ENCODE measurements at places on chromosomes 4 and X.

DNA sequence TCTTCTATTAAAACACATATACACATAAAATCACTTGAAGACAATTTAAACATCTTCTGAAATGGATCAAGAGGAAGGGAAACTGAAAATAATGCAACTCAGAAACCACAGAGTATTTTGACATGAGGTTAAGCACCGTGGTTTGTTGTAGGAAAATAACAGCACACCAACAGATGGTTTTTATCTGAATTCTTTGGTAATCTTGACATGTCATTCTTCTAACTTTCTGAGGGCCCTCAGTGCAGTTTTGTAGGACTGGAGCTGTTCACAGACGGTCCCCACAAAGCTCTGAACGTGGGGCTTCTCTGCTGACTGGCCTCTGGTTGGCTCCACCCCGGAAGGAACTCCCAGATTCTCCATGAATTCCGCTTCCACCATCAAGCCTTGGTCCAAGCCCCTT is 16.0 kb upstream of the TLR8 start:
- peak; percentile 63 for DNase-seq

DNA sequence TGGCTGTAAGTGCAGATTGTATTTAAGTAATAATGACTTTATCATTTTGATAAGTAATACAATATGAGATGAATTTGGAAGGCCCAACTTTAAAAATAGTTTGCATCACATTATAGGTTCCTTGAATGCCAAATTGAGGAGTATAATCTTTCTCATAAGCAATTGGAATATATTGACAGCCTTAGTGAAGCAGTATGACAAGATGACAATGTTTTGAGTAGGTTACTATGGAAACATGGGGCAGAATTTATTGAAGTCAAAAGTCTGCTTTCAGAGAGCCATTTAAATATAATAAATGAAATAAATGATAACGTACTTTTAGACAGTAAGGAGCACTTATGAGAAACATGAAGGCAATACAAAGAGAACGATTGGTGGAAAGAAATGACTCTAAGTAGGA is 776.4 kb downstream of the TECRL start:
- DNase-seq: no peak

- no peak for DNase-seq
Observed at GRCh38 chr4:73221734-73222133, 36.9 kb downstream of the ANKRD17 start.

GRCh38 chrX:100085846-100086245 is 324.2 kb downstream of the PCDH19 start:
- DNase-seq: no peak

DNA sequence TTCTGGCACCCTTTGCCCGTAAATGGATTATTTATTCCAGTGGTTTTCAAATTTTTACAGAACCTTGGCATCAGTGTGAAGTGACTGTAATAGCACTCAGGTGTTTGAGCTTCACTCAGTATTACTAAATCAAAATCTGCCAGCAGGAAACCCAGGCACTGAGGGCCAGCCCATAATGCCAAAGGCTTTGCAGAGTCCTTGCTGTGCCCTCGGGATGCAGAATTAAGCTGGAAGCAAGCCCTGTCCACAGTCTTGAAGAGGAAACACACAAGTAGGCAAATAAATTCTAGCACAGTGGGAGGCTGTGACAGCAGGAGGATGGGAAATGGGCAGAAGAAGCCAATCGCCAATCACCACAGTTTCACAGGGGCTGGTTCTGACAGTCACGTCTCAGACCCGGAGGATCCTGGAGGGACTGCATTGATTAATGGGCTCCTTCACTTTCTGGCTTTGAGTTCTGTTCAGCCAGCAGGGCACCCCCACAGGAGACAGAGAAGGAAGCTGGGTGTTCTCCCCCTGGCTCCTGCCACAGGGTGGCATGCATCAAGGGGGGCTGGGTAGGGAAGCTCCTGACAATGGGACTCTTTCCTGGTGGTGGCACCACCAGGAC is 138.8 kb downstream of the MTNR1A start:
- no peak for DNase-seq

- no peak for DNase-seq
Observed at GRCh38 chrX:6661736-6662135, 126.8 kb upstream of the VCX3A start.

DNA sequence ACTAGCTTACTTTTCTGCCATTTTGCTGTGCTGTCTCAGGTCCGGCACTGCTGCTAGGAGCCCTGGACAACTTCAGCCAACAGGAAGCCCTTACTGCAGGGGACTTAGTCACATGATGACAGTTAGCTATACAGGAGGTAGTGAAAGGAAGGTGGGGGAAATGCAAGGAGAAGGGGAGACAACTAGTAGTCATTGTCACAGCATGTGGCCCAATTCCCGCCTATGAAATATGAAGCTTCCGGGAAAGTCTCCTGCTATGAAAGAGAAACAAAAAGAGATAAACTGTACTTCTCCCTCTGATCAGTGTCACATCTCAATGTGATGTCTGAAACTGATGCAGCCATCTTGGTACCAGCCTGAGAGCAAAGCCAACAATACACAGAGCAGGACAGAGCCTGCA is 71.6 kb downstream of the AMELX start:
- DNase-seq: no peak

- no peak for DNase-seq
Observed at GRCh38 chr4:37884855-37885487, 5.9 kb upstream of the TBC1D1 start.

DNA sequence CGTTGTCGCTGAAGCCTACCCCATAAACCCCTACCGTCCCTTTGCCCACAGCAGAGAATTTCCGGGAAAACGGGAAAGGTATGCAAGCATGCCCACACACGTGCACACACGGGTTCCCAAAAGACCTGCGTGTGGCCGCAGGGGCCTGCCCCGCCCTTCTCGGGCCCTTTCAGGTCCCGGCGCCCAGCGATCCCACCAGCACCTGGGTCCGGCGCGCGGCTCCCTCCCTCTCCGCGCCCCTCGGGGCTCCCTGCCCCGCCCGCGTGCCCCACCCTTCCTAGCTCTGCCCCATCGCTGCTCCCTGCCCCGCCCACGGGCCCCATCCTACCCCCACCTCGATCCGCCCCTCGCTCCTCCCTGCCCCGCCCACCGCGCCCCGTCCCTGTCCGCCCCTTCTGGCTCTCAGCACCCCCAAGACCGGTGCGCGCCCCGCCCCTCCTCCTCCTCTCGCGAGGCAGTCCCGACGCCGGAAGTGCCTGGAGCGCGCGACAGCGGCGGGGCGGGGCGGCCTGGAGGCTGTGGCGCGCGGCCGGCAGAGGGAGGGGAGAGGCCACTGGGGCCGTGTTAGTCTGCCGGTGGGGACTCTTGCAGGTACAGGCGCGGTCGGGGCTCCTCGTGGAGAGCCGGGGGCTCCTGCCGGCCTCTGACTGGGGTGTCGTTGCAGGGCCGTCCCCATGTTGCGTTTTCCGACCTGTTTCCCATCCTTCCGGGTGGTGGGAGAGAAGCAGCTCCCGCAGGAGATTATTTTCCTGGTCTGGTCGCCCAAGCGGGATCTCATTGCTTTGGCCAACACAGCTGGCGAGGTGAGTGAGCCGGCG is at the start of gene ANAPC4:
Gene ANAPC4, plus strand, starts transcription at position 510 of the 818 bp plus-strand sequence. Its CDS starts 165 bp downstream, at position 675.
- peak; percentile 96 for DNase-seq

GRCh38 chrX:70504772-70505450 is 60.3 kb downstream of the DLG3 start:
- DNase-seq: no peak

DNA sequence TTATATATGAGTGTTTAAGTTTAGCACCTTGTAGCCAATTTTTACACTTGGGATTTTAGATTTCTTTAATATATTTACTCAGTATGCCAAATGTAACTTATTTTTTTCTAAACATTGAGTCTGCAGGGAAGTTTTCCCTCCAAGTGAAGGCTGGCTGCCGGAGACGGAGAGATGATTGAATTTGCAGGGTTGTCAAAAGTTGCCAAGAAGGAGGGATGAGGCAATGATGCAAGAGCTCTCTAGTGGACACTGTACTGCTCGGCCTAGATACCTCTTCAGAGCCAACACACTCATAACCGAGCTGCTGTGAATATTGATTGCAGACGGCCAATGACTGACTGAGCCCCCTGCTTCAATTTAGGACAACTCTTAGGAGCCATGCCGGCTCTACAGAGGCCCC is 318.6 kb upstream of the CASK start:
- no peak for DNase-seq

- DNase-seq: no peak
Observed at GRCh38 chr4:149719806-149720205, 95.8 kb downstream of the IQCM start.

GRCh38 chrX:108438110-108438623 is at the start of gene COL4A6:
TSS of gene COL4A6 (minus strand) at chrX:108438422. CDS start at chrX:108438196, 226 bp downstream.
- DNase-seq: no peak

DNA sequence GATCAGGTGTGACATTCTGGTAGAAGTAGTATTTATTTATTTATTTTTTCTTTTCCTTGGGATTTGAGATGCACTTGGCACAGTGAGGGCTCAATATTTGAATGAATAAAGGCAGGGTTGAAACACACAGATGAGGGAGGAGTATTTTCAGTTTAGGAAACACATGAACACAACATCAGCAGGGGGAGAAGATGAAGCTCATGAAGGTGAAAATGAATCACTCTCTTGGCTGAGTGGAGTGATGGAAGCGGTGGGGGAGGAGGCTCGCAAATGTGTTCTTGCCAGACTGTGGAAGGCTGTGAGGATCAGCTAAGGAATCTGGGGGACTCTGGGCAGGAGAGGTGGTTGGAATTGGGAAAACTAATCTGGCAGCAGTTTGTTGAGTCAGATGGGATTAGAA is 55.3 kb downstream of the ARHGAP10 start:
- DNase-seq: no peak

GRCh38 chr4:158255727-158256324 is 45.5 kb downstream of the TMEM144 start:
- peak; percentile 74 for DNase-seq

- DNase-seq: no peak
Observed at GRCh38 chr4:95157596-95157995, 391.2 kb downstream of the UNC5C start.

All from NAMALWA (cell line).